Fibroblast of gingiva (primary cell): ENCODE measurements at places on chromosomes 6 and 20.

DNA sequence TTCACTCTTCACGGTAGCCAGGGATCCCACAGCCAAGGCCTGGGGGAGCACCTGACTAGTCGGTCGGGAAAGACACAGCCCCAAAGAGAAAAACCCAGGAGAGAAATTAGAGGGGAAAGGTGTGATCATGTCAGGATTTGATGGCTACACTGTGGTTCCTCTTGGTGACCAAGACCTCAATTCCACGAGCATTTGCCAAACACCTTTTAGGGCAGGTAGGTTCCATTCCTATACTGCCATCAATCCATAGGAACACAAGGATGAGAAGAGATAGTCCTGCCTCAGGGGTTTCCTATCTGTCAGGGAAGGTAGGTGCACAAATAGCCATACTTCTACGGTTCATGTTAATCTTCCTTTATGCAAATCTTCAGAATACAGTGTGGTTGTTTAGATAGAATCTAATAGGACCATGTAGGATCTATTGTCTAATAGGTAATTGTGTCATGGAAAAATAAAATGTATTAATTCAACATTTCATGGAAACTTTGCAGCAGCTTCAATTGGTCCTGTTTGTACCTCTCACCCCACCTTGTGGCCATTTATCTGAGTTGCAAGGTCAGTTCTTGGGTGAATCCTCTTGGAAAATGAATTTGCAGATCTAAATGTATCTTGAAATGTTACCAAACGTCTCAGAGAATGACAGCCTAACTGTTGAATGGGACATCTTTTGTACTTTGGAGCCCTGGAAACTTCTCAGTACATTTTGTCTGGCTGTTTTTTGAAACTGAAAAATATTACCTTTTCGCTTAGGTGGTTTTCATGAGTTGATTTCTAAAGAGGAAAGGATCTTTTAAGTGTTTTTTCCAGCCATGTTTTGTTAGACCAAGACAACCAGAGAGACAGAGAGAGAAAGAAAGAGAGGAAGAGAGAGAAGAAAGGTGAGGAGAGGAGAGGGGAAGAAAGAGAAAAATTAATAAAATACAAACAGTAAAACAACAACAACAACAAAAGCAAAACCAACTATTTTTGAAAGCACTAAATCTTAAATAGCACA, 33.7 kb upstream of the IYD start:
- DNase-seq: peak; percentile 65

GRCh38 chr6:125968493-125968892, 11.9 kb downstream of the HINT3 start:
- no peak for DNase-seq

GRCh38 chr6:21167790-21168189, 425.8 kb upstream of the SOX4 start:
- DNase-seq: no peak

- DNase-seq: peak; percentile 62
Observed at GRCh38 chr20:17565169-17565845, 4.6 kb upstream of the DSTN start.

- no peak for DNase-seq
Observed at GRCh38 chr20:4230185-4230584, 214.8 kb upstream of the RNF24 start.

DNA sequence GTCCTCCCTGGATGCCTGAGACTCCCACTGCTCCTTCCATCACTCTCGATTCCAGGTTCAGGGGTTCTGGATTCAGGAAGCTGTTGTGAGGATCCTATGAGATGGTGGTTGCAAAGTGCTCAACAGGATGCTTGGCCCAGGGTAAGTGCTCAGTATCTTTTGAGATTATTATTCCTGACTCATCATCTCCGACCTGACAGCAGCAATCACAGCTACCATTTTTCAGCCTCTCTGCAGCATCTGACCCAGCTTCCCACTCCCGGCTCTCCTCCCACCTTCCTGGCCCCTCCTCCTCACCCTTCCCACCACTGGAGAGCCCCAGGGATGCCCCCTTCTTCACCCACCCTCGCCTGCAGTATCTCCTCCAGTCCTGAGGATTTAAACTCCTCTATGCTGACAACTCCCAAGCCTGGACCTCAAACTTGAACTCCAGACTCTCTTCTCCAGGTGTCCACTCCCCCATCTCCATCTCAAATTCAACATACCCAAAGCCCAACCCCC, 36.8 kb upstream of the KCNB1 start:
- no peak for DNase-seq

DNA sequence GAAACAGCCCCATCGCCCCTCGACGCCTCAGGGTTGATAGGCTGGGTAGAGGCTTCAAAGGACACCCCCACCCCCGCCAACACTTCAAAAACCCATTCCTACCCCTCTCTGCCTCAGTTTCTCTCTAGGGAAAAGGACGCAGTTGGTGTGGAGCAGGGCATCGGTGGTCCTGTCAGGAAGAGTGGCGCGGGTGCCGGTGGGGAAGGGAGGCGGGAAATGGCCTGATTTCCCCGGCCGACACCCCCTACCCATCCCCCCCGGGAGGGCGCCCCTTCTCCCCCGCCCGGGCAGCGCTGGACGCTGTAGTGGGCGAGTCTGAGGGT, 367 bp downstream of the NRSN2 start:
- DNase-seq: no peak

- DNase-seq: peak; percentile 84
Observed at GRCh38 chr6:133697666-133698065, 191.2 kb upstream of the TCF21 start.

- DNase-seq: peak; percentile 16
Observed at GRCh38 chr6:82248273-82248735, 760 bp upstream of the IBTK start.

GRCh38 chr20:50278377-50278683, 87.7 kb downstream of the CEBPB start:
- DNase-seq: no peak

DNA sequence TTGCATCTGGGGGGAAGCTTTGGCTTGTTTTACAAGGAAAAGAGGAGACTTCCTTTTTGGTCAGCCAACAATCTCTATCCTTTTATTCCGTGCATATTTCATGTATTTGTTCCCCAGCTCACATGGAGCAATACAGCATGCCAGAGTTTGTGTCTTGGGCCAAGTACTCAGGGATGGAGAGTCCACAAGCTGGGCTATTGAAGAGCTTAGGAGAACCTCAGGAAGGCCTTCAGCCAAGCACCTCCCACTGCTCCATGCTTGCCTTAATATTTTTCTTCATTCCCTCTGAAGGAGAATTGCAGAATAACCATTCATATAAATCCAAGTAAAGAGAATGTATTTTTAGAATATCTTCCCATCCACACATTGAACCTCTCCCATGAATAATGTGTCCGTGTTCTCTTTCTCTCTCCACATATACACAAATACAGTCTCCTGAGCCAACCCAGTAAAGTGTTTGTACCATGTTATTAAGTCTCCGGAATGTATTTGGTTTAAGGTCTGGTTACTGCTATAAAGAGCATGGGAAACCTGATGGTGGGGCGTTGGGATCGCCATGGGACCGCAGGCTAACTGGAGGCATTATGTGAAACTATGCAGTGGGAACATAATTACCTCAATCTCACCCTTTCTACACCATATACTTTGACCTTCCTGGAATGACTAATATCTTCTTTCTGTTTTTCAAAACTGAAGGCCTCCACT, 3.0 kb downstream of the LAMA4 start:
- peak; percentile 94 for DNase-seq

DNA sequence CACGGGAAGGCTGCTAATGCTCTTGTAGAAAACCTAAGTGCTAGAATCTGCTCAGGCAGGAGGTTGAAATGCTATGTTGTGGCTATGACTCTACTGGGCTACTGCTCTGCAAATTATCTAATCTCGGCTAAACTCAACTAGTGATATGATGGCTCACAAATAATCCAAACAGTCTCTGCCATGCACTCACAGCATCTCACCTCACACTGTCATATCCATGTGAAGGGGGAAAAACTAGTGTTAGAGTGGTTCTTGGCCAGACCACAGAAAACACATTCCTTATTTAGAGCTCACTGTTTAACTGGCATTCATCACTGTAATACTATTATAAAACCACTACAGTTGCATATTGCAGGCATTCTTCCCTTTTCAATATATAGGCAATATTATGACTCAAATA, 81.8 kb upstream of the DST start:
- no peak for DNase-seq

- no peak for DNase-seq
Observed at GRCh38 chr6:168799067-168799466, 358.1 kb downstream of the SMOC2 start.

DNA sequence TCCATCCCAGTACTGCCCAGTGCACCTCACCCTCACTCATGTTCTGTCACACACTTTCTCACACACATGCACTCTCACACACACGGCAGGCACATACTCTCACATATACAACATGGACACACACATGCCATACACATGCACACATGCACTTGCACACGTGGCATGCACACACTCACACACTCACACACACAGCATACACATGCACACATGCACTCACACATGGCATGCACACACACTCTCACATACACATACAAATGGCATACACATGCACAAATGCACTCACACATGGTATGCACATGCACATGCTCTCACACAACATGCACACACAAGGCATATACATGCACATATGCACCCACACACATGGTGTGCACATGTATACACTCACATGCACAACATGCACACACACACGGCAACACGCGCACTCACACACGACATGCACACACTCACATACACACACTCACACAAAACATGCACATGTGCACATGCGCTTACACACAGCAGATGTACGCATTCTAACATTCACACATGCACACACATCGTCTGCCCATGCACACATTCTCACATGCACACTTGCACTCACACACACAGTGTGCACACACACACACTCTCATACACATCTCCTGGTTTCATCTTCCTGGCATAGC, 131.7 kb upstream of the THBS2 start:
- DNase-seq: no peak

GRCh38 chr20:51536116-51537069, 6.1 kb downstream of the NFATC2 start:
- no peak for DNase-seq

- peak; percentile 87 for DNase-seq
Observed at GRCh38 chr20:11140359-11140758, 466.6 kb upstream of the JAG1 start.

- DNase-seq: peak; percentile 61
Observed at GRCh38 chr6:111663692-111664564, 58.2 kb upstream of the TRAF3IP2 start.

DNA sequence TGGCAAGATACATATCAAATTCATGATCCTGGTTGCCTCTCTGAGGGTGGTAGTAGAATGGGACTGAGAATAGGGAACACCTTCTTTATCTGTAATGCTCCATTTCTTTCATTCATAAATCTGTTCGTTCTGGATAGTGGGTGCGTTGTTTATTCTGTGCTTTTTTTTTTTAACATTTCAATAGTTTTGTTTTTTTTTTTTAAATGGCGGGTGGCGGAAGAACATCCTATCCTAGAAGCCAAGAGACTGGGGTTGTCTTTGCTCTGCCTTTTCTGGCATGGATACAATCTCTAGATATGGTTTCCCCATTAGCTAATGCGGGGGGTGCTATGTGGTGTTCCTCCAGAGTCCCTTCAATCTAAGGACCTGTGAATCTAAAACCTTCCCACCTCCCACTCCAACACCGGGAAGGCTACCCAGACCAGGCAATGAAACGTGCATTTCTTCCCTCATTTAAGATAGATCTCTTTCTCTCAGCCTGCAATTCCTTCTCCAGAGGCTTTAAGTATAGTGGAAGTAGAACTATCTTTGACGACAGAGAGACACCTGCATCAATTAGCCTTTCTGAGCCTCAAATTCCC, 883 bp upstream of the CCDC28A start:
- DNase-seq: no peak

DNA sequence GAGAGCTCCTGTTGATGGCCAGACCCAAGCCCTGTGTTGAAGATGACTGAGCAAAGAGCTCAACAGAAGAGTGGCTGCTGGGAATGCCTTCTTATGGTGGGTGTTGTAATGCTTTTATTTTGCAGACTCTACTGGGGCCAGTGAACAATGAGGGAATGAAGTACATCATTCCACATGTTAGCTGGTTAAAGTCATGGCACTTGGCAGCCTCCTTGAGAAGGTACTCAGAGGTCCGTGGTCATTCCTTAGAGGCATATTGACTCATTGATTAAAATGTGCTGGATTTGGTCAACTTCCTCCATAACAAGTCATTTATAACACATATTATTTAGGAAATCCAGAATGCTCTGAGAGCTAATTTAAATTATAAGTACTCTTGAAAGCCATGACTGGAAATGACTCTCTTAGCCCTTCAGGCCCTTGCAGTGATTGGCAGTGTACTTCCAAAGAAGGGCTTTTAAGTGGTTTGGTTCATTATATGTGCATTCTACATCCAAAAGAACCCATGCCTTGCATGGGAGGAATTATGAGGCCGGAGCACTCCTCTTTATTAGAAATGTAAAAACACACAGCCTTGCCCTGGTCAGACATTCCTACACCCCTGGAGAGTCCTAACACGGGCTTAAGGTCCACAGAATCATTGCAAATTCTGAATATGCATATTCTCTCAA, 976.9 kb downstream of the KIF16B start:
- no peak for DNase-seq

DNA sequence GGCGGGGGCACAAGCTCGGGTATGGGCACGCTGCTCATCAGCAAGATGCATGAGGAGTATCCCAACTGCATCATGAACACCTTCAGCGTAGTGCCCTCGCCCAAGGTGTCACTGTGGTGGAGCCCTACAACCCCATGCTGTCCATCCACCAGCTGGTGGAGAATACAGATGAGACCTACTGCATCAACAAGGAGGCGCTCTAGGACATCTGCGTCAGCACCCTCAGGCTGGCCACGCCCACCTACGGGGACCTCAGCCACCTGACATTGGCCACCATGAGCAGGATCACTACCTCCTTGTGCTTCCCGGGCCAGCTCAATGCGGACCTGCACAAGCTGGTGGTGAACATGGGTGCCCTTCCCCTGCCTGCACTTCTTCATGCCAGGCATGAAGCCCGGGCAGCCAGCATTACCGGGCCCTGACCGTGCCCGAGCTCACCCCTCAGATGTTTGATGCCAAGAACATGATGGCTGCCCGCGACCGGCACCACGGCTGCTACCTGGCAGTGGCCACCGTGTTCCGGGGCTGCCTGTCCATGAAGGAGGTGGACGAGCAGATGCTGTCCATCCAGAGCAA, 12.8 kb downstream of the GABRR2 start:
- DNase-seq: no peak

- DNase-seq: no peak
Observed at GRCh38 chr6:109791301-109791700, 100.2 kb downstream of the FIG4 start.

- peak; percentile 76 for DNase-seq
Observed at GRCh38 chr20:24673678-24674570, 204.5 kb downstream of the SYNDIG1 start.

GRCh38 chr6:169974663-169975062, 223.2 kb downstream of the ERMARD start:
- no peak for DNase-seq

GRCh38 chr6:2746557-2747061, 4.1 kb downstream of the MYLK4 start:
- no peak for DNase-seq
